Fibroblast of skin of left quadriceps (primary cell): ENCODE measurements at places on chromosomes 1 and 21.

GRCh38 chr1:76782809-76783208, 84.5 kb upstream of the ST6GALNAC5 start:
- DNase-seq = peak; percentile 57

DNA sequence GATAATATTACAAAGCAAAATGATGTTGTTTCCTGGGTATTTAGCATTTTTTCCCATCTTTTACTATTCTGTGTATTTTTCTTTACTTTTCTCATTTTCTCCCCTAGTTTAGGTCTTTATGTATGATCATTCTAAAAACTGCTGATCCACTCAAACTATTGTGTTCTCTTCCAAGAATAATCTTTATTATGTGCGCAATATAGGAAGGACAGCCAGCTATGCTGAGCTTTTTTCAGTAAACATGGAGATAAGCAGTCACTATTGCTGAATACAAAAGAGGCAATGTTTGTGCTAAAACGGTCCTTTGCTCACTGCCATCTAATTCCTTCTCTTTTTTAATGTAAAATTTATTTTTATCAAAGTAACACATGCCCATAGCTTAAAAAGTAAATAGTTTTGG, 6.7 kb upstream of the PTBP2 start:
- no peak for DNase-seq

- DNase-seq = peak; percentile 74
These were observed 513.6 kb downstream of the PLPP3 start for GRCh38 chr1:56065729-56066128.

DNA sequence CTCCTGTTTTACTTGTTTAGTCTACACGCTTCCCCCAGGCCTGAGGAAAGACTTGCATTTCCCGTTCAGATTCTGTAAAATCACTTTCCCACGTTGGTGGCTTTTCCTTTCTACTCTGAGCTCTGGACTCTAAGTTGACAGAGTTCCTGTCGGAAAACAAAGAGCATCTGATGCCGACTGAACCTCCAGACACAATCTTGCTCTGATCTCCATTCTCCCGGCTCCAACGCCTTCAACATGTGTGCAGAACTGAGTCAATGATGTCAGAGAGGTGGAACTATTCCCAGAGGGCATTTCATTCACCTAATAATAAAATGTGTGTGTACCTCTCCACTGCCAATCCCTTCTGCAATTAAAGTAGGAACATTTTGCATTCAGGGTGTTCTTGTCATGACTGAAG, 147.7 kb downstream of the MIS18A start:
- DNase-seq = no peak

- DNase-seq = no peak
These were observed 113.1 kb downstream of the ATP5PO start for GRCh38 chr21:33802481-33802880.

- DNase-seq = no peak
These were observed 87.0 kb upstream of the BTG3 start for GRCh38 chr21:17699524-17700189.

GRCh38 chr1:231883382-231883781, 256.8 kb downstream of the DISC1 start:
- no peak for DNase-seq

GRCh38 chr1:32623775-32624174, 26.6 kb downstream of the ZBTB8OS start:
- no peak for DNase-seq

GRCh38 chr1:195150768-195151167, 1457.5 kb downstream of the KCNT2 start:
- no peak for DNase-seq

GRCh38 chr1:10980094-10980577, 32.3 kb upstream of the TARDBP start:
- DNase-seq = no peak

DNA sequence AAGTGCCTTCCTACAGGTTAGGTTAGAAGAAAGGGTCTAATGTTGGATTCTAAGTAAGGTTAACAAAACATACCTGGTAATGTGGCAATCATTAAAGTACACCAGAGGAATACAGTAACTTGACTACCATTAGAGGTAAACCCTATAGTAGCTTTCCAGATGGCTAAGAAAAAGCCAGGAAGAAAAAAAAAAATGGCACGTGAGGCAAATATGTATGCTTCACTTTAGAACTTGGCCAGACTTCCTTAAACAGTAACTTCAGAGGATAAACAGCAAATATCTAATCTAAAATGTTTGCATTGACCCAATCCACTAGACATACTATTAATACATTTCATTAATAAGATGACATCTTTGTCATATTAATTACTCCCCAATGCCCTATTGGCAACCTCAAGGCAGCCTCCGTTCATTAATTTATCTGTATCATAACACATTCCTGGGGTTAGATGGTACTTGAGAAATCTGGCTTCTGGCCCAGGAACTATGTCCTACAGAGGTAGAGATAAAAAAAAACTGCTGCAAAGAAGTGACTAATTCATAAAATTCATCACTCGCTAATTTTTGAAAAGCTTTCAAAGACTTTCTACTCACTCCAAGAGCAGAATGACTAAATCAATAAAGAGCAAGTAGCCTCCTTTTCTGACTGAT, 5.8 kb downstream of the DCAF8 start:
- DNase-seq = peak; percentile 77

- no peak for DNase-seq
These were observed 333.8 kb upstream of the PTBP2 start for GRCh38 chr1:96387785-96388184.

GRCh38 chr1:110948038-110948810, 15.5 kb downstream of the LRIF1 start:
- DNase-seq = no peak

- no peak for DNase-seq
These were observed 52.2 kb downstream of the ACP6 start for GRCh38 chr1:147618077-147618569.

DNA sequence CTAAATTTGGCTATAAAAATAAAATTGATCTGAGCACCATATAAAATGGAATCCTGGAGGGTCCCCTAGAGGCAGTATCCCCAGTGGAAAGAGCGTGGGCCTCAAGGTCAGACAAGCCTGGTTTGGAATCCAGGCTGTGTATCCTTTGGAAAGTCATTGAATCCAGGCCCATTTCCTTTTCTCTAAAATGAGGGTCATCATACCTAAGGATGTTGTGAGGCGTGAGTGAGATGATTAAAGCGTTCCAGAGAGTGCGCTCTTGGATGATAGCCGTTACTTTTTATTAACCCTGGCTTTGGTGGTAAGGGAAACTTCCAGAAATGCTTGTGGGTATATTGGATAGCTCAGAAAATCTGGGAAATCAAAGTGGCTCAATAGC, 683 bp upstream of the ZNF436 start:
- no peak for DNase-seq

DNA sequence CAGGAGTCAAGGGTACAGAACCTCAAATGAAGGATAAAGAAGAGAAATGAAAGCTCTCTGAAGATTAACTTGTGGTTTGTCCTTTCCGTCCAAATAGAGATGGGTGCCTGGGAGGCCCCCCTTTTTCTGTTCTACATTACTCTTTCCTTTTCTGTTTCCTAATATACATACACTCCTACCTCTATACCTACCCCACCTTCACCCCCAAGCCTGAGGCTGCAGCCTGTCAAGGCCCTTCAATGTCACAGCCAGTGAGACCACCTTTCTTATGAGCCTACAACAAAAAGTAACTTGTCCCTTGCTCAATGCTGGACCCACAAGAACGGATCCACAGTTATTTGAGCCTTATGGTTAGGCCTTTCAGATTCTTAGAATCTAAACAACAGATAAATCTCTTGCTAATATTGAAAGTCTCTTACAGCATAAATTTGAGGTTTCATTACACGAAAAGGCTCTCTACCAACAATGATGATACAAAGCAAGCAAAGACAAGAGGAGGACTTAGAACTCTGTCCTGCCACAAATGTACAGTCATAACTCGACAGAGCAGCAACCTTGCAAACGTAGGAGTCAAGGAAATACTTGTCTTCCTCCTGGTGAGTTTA, 4.1 kb upstream of the TRAF3IP3 start:
- DNase-seq = no peak

DNA sequence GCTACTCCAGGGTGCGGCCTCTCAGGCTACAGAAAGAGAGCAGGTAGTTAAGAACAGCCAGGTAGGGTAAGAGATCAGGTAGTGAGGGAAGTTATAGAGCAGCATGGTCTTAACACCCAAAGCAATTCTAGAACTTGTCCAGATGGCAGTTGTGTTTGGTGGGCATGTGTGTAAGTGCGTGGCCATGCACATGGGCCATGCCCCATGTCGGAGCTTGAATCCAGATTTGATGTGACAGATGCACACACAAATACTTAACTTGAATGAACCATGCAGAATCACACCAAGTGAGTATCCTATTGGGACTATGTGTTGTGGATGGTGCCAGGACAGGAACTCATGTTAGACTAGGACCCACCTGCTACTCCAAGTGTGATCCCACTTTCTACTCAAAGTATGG, 145.7 kb upstream of the HMGB4 start:
- no peak for DNase-seq

- DNase-seq = no peak
These were observed 62.1 kb downstream of the GLUL start for GRCh38 chr1:182329471-182329870.

DNA sequence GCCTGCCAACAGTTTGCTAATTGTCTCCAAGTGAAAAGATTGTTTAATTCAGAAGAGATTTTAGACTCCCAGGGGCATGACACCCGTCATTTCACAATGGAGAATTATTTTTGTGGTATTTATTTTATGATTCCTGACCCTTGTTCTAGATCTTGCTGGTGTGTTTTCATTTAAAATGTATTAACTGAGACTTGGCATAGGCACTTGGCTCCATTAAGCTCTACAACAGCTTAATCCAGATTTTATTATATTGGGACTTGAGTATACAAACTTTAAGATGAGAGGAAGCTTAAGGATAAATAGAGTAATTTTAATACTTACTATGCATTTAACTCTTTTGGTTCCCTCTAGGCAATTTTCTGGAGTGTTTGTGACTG, 101.3 kb upstream of the KCNE2 start:
- no peak for DNase-seq

- DNase-seq = no peak
These were observed 873 bp downstream of the IFT25 start for GRCh38 chr1:53944469-53945182.

- DNase-seq = no peak
These were observed 7.2 kb downstream of the SETD4 start for GRCh38 chr21:36052860-36053714.

DNA sequence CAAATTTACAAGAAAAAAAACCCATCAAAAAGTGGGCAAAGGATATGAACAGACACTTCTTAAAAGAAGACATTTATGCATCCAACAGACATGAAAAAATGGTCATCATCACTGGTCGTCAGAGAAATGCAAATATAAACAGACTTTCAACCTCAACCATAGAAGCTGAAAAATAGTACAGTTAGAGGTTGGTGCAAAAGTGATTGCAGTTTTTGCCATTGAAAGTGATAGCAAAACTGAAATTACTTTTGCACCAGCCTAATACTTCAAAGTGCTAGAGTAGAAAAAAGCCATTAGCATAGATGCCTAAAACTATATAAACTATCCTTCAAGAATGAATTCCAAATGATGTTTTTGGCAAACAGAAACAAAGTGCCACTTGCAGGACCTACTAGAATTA, 365.8 kb upstream of the DPYD start:
- DNase-seq = no peak

DNA sequence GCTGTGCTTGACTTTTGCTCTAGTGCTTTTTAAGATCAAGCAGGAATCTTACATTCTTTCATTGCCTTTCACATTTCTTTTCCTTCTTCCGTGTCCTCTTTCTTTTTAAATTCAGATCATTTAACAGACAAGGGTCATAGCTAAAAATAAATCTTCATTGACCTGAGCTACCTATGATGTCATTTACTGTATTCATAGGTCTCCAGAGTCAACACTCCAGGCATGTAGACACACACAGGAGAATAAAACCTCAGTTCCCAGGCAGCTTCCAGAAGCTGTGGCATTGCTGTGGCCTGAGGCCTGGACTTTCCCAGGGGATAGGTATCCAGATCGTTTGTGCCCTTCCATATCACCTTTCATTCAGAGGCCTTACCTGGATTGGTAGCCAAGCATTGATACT, 38.5 kb upstream of the ENAH start:
- DNase-seq = no peak

DNA sequence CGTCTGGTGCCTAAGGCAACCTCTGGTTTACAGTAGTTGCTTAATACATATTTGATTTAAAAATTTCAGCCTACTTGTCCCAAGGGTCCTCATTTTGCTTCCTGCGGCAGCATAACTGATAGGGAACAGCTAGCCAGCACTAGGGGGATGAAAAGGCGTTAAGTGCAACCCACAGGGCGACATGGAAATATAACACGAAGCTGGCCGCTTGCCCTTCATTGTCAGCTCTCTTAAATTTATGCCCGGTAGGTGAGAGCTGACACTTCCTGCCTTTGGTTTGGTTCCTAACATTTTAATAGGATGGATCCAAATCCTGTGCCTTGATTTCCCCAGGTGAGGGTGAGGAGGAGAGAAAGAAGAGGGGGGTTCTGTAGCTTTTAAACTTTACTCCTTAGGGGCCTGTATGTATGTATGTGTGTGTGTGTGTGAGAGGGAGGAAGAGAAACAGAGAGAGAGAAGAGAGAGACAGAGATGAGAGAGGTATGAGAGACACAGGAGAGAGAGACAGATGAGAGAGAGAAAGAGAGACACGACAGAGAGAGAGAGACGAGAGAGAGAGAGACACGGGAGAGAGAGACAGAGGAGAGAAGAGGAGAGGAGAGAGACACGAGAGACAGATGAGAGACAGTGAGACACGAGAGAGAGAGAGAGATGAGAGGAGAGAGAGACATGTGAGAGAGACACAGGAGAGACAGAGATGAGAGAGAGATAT, 938 bp upstream of the ACTN2 start:
- DNase-seq = no peak

- DNase-seq = no peak
These were observed 23.9 kb downstream of the CNIH3 start for GRCh38 chr1:224640018-224640417.

DNA sequence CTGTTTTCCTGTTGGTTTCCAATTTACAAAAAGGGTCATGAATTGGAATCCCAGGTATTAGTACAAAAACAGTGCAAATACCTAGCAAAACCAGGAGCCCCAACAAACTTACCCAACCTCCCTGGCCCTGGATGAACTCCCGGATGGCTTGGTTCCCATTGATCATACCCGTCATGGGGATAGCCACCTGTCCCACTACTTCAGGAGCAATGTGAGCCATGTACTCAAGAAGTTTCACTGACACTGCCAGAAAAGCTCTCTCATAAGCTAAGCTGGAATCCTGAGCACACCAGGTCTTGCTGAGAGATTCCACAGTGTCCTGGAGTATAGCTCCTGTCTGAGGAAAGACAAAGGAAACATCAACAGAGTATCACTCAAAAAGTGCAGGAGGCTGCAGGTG, 5.7 kb downstream of the BCL2L15 start:
- no peak for DNase-seq

GRCh38 chr1:238701024-238701423, 685.3 kb upstream of the CHRM3 start:
- no peak for DNase-seq

DNA sequence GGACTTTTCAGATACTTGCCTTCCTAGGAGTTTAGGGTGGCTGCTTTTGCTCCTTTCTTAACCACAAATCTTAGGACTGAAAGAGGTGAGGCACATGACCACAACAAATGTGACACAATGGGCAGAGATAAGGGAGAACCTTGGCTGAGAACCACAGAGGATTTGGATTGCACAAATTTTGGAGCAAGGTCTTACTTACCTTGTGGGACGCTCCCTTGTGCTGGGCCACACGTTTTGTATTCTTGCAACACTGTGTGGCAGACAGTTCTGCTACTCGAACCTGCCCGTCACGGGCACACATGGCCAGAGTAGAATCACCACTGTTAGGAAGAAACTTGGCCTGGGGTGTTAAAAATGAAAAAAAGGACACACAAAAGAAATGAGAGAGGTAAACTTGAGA, 23.9 kb downstream of the DCAF8 start:
- no peak for DNase-seq
